ENCODE measurements at places on chromosomes 2 and 18. TPM values are rescaled to one million over a fixed set of nuclear protein-coding genes. Genes with fewer than 3 reads are reported as not detected.

ATP8B1 gene
- total RNA-seq, result 32.0 TPM

TOGARAM2 gene
- total RNA-seq, result 0.61 TPM

AGXT gene
- 0.39 TPM for total RNA-seq

HSBP1L1 gene
- total RNA-seq, result 25.7 TPM

ST8SIA5 gene
- not detected for total RNA-seq

IL1A gene
- not detected for total RNA-seq

- H3K4me3 ChIP-seq, result peak overlapping the region; percentile 60
- peaks cover 7% of the 10 kb centered on the region for H3K4me1 ChIP-seq
- H3K27ac ChIP-seq, result no peak overlapping the region
- DNase-seq, result no peak
These were observed 814 bp downstream of the FKBP7 start for GRCh38 chr2:178477443-178478129.

DNA sequence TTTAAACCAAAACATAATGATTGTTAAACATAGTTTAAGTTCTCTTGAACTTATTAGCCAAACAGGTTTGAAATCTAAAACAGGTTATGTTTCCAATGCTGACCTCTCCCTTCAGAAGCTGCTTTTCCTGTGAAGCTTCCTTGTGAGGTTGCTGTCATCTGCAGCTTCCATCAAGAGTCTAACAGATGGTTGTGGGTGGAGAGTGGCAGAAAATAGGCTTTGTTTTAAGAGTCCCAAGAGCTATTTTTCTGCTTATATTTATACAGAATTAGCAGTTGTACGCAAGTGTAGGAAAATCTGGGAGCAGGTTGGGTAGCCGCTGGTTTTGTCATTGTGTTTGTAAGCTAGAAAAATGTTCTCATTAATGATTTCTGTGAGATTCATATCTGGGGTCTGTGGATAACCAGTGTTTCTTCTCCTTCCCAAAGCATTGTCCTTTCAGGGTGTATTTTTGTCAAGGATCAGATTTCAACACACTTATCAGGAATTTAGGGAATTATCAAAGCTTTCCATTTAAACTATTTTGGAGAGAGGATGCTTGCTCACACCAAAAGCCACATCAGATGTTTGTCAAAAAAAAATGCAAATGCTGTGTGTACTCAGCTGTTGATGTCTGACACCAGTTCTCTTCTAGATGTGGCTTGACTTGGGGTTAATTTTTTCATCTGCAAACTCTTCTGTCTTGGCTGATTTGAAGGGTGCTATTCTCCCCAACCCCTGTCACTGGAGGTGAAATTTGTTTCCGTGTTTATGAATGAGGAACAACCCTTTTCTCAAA, 78.1 kb upstream of the KIF5C start:
- H3K27me3 ChIP-seq, result no peaks in the 10 kb centered on the region
- no peak overlapping the region for H3K4me3 ChIP-seq
- H3K4me1 ChIP-seq, result no peaks in the 10 kb centered on the region
- no peak for DNase-seq

- H3K36me3 ChIP-seq, result no peaks in the 10 kb centered on the region
- no peak for DNase-seq
- H3K4me3 ChIP-seq, result no peak overlapping the region
- no peaks in the 10 kb centered on the region for H3K27me3 ChIP-seq
- H3K27ac ChIP-seq, result peak overlapping the region; percentile 34
- 0 out of 2 replicates have a peak, but pooled peaks cover 4% of the 10 kb centered on the region for H3K4me1 ChIP-seq
These were observed 277.0 kb downstream of the NEDD4L start for GRCh38 chr18:58320907-58321561.

- no peaks in the 10 kb centered on the region for H3K4me1 ChIP-seq
- DNase-seq, result no peak
- H3K27ac ChIP-seq, result no peak overlapping the region
- no peak overlapping the region for H3K4me3 ChIP-seq
- H3K36me3 ChIP-seq, result no peaks in the 10 kb centered on the region
These were observed 15.4 kb downstream of the ZNF396 start for GRCh38 chr18:35361570-35362321.

- no peaks in the 10 kb centered on the region for H3K4me1 ChIP-seq
- no peak overlapping the region for H3K27ac ChIP-seq
- no peaks in the 10 kb centered on the region for H3K36me3 ChIP-seq
These were observed 116.9 kb downstream of the ERBB4 start for GRCh38 chr2:212421556-212422334.

DNA sequence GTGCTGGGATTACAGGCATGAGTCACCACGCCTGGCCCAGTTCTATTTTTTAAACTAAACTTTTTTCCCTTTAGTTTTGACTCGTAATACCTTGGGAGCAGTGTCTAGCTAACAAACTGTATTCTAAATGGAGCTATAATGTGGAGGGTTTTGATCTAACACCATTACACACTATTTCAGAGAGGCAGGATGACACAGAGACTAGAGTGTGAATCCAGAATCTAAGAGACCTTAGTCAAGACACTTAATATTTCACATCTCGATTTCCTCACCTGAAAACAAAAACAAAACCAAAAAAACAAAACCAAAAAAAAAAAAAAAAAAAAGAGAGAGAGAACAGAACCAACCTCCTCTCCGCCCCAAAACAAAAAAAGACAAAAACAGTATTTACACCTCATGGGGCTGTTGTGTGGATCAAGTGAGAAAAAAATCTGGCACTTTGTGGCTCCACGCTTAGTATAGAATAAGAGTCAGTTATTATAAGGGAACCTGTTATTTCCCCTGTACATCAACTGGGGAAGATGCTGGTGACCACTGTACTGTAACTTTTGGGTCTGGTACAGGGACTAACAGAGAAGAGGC, 31.3 kb downstream of the DARS1 start:
- H3K27ac ChIP-seq, result no peak overlapping the region
- H3K4me3 ChIP-seq, result no peak overlapping the region
- H3K4me1 ChIP-seq, result peaks cover 6% of the 10 kb centered on the region
- H3K36me3 ChIP-seq, result no peaks in the 10 kb centered on the region
- H3K27me3 ChIP-seq, result no peaks in the 10 kb centered on the region

DNA sequence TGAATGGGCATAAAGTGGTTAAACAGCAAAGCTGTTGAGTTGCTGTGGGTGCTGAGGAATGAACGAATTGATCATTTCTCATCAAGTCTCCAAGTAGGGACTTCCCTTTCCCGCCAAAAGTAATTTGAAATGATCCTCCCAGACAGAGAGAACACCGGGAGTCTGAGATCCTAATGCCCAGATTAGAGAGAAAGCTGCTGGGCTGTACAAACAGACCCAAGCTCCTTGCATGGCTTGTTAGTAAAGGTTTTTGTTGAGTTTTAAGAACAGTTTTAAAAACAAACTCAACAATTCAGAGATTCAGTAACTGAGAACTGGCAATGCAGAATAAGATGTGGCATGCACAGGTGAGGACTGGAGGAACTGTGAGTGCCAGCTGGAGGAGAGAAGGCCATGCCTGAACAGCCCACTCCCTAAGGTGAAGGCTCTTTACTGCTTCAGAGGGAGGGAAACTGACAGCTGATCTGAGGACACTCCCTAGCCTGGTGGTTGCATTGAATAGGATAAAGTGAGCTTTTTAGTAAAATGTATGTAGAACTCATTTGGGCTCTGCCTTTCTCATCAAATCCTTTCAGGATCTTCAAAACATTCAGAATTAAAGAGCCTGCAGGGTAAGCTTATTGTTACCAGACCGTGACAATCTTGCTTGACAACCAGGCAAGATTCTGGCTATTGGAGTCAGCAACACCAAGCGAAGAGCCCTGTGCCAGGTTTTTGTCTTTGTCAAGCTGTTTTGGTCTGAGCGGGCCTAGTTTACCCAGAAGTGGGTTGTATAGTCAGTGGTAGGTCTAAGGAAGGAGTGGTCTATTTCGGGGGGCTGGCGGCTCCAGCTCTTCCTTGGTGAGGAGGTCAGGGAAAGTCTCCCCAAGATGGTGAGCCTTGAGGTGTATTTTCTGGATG, 63.2 kb upstream of the IGFBP5 start:
- H3K27ac ChIP-seq, result no peak overlapping the region
- no peaks in the 10 kb centered on the region for H3K4me1 ChIP-seq
- H3K4me3 ChIP-seq, result no peak overlapping the region
- DNase-seq, result no peak
- peaks cover 1% of the 10 kb centered on the region for H3K27me3 ChIP-seq
- H3K36me3 ChIP-seq, result no peaks in the 10 kb centered on the region

DNA sequence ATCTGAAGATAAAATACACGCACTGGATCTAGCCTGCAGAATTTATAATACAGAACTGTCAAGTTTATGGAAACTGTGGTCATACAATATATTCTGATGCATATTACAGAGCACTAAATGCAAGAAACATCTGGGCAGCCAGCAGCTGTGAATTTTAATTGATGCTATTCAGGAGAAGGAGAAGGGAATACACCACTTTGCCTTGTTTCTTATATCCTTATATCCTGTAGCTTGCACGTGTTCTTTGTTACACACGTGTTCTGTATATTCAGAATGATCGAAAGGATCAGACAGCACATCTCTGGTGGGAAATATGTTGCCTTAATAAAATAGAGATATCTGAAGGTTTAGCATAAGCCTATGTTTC, 335.8 kb downstream of the AGPS start:
- H3K27ac ChIP-seq, result no peak overlapping the region
- DNase-seq, result no peak
- H3K36me3 ChIP-seq, result no peaks in the 10 kb centered on the region

GRCh38 chr18:48173557-48173956, 235.6 kb downstream of the ZBTB7C start:
- no peak overlapping the region for H3K4me3 ChIP-seq
- no peak for DNase-seq
- H3K4me1 ChIP-seq, result no peaks in the 10 kb centered on the region
- H3K36me3 ChIP-seq, result no peaks in the 10 kb centered on the region

- H3K36me3 ChIP-seq, result no peaks in the 10 kb centered on the region
- DNase-seq, result no peak
- H3K4me1 ChIP-seq, result no peaks in the 10 kb centered on the region
- no peak overlapping the region for H3K4me3 ChIP-seq
- peaks cover 1% of the 10 kb centered on the region for H3K27me3 ChIP-seq
These were observed 282.8 kb downstream of the AGPS start for GRCh38 chr2:177675350-177675821.

GRCh38 chr2:103789381-103790095, 1027.7 kb downstream of the TMEM182 start:
- no peak overlapping the region for H3K4me3 ChIP-seq
- H3K36me3 ChIP-seq, result no peaks in the 10 kb centered on the region
- DNase-seq, result no peak
- no peaks in the 10 kb centered on the region for H3K4me1 ChIP-seq
- H3K27ac ChIP-seq, result no peak overlapping the region

DNA sequence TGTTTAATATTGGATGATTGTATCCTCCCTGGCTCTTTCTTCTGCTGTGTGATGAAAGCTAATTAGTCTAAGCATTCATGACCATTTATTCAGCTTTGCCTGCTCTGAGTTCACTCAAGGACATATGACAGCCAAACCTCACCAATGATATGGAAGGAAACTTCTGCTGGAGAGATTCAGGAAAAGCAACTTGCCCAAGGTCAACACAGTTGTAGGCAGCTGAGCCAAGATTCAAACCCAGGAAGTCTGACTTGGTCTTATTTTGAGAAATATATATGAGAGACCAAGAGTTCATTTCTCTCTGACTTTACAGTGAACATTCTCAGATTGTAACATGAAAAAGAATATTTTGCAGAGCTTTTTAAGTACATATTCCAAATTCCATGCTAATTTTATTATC, 1588.5 kb upstream of the PIK3C3 start:
- no peaks in the 10 kb centered on the region for H3K27me3 ChIP-seq
- no peak overlapping the region for H3K27ac ChIP-seq
- DNase-seq, result no peak
- H3K36me3 ChIP-seq, result no peaks in the 10 kb centered on the region
- H3K4me1 ChIP-seq, result no peaks in the 10 kb centered on the region

DNA sequence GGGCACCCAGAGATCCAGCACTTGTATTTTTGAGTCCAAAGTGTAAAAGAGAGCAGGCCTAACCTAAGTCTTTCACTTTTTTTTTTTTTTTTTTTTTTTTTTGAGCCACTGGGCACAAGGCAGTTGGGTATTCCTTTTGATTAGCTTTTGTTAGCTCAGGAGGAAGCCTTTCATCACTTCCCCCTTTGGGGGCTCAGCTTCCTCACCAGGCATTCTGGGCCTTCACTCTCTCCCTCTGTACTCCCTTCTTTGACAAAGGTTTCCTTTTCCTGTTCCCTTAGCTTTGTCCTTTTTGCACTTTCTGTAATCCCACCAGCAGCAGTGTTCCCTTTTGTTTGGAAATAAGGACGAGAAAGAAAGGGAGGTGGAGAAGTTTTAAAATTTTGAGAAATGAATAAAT, 88.2 kb downstream of the PKP4 start:
- no peaks in the 10 kb centered on the region for H3K4me1 ChIP-seq
- H3K4me3 ChIP-seq, result no peak overlapping the region
- H3K36me3 ChIP-seq, result no peaks in the 10 kb centered on the region
- no peak for DNase-seq
- H3K27me3 ChIP-seq, result no peaks in the 10 kb centered on the region
- no peak overlapping the region for H3K27ac ChIP-seq

DNA sequence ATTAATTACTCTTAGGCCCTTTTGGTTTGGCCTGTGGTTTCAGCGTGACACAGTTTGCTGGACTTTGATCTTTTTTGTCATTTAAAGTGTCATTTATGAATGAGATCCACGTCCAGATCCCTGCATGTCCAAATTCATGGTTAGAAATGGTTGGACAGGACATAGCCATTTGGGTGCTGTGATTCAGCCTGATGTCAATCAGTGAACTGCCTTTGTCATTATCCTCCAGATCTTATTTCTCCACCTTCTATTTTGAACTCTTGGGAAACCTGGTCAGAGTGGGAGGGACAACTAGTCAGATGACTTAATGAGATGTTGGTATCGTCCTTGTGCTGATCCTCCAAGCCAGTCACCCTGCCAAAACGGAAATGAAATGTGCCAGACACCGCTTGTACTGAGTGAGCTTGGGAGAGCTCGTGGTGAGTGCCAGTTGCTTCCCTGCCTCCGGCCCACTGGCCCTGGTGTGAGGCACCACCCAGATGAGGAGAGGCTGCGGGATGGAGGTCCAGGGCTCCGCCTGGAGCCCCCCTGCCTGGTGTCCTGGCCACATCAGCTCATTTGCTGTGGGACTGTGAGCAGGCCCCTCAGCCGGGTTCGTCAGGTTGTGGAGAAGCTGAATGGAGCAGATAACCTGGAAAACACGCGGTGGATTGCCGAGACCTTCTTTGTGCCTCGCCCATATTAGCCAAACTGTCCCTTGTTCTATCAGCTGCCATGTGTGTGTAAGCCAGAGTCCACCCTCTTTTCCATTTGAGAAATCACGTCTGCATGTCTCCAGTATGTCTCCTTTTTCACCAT, 70.1 kb downstream of the DGKD start:
- H3K27me3 ChIP-seq, result no peaks in the 10 kb centered on the region
- DNase-seq, result no peak
- H3K27ac ChIP-seq, result peak overlapping the region; percentile 86
- peaks cover 19% of the 10 kb centered on the region for H3K4me1 ChIP-seq
- no peak overlapping the region for H3K4me3 ChIP-seq

DNA sequence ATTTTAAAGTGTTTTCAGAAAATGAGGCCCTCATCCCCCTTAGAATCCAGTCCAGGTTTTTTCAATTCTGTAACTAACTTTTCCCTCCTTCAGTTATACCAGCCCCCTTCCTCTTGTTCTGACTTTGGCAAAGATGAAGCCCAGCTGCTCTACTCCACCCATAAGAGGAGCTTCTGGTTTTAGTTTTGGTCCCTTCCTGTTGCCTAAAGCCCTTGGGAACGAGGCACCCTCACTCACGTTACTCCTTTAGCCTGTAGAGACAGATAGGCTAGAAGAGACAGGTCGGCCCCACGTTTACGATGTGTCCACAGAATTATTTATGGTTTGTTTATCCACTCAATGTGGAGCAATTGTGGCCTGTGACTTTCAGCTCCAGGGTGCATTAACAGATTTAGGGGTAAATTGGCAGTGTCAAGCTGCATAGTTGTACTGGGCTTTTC, 454.2 kb upstream of the TNP1 start:
- H3K4me1 ChIP-seq, result peaks cover 14% of the 10 kb centered on the region
- H3K27me3 ChIP-seq, result no peaks in the 10 kb centered on the region
- H3K36me3 ChIP-seq, result no peaks in the 10 kb centered on the region
- peak overlapping the region; percentile 42 for H3K27ac ChIP-seq
- no peak overlapping the region for H3K4me3 ChIP-seq
